NCI-H524 treated with DMSO at 0.1 percent for 48 hours (cell line): ENCODE measurements at places on chromosomes 3 and 15.

- no peak for DNase-seq
These were observed 11.6 kb downstream of the NT5DC2 start for GRCh38 chr3:52521881-52522650.

DNA sequence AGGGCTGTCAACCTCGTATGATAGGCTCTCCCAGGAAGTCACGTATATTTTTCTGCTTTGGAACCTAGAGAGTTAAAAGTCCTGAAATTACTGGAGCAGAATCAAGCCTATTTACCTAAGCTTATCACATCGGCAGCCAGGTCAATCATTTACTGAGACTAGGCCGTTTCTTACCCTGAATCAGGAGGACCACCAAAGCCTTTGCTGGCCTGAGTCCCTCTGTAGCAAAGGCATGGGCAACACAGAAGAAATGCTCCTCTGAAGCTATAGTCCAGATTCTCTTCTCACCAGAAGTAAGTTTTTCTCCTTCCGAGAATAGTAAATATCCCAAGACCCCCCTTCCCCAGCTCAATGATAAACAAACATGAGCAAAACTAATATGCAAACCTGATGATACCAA lies 125.9 kb upstream of the PHLDB2 start:
- no peak for DNase-seq

- no peak for DNase-seq
These were observed 13.6 kb upstream of the CNBP start for GRCh38 chr3:129197321-129197720.

DNA sequence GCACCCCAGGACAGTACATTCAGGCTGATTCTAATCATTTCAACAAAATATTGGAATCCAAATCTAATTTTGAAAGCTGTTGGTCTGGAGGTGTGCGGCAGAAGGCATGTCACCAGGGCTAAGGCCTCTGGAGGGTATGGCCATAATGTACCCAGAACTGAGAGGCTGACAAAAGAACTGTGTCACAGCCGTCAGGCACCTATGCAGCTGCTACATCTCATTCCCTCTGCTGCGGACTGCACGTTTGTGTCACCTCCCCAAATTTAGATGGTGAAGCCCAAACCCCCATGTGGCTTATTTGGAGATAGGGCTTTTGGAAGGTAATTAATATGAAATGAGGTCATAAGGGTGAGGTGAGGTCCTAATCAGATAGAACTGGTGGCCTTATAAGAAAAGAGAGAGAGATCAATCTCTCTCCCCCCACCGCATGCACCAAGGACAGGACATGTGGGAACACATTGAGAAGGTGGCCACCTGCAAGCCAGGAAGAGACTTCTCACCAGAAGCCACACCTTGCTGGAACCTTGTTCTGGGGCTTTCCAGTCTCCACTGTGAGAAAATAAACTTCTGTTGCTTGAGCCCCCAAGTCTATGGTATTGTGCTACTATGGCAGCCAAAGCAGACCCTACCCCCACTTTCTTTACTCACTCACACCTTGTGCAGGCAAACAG lies 22.8 kb downstream of the ADPGK start:
- DNase-seq, result no peak

DNA sequence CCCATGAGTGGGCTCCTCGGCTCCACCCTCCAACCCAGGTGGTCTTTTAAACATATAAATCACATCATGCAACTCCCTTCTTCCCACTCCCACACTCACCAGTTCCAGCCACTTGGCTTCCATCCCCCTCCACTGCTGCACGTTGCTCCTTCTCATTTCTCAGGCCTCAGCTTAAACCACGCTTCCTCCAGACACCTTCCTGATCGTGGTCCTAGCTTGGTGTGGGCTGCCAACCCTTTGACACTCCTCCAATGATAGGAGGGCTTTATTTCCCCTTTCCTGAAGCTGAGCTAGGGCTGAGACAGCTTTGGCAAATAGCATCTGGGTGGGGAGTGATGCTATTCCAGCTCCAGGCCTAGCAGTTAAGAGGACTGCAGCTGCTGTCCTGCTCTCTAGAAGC lies 130.1 kb downstream of the SRGAP3 start:
- no peak for DNase-seq

DNA sequence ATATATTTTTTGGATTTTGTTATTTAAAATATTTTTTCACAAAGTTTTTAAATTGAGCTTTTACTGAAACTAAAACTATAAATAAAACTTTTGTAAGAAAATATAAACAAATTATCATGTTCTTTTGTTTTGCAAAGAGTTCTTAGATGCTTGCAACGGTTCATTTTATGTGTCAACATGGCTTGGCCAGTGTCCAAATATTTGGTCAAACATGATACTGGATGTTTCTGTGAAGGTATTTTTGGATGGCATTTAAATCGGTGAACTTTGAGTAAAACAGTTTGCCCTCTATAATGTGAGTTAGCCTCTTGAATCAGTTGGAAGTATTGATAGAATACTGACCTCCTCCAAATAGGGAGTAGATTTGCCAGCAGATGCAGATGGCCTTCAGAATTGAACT lies 612.6 kb upstream of the NECTIN3 start:
- no peak for DNase-seq

- no peak for DNase-seq
These were observed 52.7 kb downstream of the RPN1 start for GRCh38 chr3:128597900-128598299.

DNA sequence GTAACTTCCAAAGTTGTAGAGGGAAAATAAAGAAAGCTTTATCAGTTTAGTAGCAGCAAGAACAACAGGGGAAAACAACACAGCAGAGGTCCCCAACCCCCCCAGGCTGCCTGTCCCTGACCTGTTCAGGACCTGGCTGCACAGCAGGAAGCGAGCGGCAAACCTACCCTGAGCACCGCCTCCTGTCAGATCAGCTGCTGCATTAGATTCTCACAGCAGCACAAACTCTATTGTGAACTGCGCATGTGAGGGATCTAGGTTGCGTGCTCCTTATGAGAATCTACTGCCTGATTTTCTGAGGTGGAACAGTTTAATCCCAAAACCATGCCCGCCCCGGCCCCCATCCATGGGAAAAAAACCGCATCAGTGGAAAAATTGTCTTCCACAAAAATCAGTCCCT lies 40.3 kb downstream of the USP50 start:
- no peak for DNase-seq

DNA sequence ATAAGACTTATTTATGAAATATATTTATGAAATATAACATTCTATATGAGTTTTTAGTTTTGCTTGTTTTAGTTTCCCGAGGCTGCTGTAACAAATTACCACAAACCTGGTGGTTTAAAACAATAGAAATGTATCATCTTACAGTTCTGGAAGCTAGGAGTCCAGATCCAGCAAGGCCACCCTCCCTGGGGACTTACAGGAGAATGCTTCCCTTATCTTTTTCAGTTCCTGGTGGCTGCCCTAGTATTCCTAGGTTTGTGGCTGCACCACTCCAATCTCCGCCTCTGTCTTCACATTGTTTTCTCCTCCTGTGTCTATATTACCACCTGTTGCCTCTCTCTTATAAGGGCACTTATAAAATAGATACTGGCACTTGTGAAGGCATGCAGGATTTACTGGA lies 877.8 kb downstream of the TUSC7 start:
- DNase-seq, result peak; percentile 78

GRCh38 chr3:149900322-149900721 lies 70.4 kb downstream of the PFN2 start:
- DNase-seq, result no peak

GRCh38 chr3:99871231-99872045 lies 53.8 kb downstream of the CMSS1 start:
- DNase-seq, result no peak

DNA sequence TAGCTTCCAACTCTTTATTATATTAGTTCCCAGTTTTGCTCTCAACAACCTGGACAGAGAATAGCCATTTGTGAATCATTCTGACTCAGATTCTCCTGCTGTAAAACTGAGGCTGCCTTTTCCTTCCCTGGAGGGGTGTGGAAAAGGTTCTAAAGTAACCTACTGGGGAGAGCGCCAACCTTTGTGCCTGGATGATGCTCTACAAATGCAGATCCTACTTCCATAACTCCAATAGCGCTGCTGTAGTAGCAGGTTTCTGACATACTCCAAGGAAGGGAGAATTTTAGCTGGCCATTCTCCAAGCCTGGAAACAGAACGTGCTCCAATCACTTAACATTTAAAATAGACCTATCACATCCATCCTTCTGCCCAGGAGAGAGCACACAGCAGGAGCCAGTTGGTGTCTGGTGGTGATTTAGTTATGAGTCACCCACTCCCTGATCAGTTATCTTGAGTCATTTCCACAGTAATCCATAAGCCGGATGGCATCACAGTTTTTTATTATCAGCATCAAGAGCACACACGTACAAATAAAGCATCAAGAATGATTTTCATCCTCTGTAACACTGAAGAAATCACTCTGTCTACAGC lies 38.3 kb downstream of the MYH15 start:
- peak; percentile 61 for DNase-seq

DNA sequence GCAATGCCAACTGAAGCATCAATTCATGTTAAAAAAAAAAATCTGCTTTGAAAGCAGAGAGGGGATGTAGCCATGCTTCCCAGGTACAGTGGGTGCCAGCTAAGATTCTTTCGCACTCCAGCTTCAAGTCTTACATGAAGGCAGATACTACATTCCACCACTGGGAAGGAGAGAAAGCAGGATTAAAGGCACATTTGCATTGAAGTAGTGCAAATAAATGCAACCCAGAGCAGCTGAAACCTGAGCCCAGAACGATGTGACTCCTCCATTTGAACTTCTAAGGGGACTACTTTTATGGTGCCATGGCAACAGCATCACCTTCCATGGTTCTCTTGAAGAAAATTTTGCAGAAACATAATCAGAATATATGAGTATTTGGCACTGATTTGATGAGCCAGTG lies 19.1 kb upstream of the GJD2 start:
- no peak for DNase-seq

GRCh38 chr3:46337911-46338310 lies 16.0 kb upstream of the CCR2 start:
- DNase-seq, result no peak

DNA sequence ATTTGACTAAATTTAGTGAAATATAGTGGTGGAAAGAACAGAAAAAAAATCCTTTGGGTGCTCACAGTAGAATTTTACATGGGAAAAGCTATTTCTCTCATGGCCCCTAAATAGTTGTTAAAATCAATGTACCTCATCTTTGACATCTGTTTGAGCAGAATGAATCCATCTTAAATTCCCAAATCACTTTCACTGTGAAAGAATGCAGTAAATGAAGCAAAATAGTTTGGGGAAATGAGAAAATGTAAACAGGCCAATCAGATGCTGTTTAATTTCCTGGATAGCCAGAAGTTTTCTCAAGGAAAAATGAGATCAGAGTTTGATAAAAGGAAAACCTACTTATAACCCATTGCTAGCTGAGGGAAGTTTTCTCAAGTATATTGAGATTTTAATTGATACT lies 406.9 kb downstream of the ROBO2 start:
- DNase-seq, result no peak

DNA sequence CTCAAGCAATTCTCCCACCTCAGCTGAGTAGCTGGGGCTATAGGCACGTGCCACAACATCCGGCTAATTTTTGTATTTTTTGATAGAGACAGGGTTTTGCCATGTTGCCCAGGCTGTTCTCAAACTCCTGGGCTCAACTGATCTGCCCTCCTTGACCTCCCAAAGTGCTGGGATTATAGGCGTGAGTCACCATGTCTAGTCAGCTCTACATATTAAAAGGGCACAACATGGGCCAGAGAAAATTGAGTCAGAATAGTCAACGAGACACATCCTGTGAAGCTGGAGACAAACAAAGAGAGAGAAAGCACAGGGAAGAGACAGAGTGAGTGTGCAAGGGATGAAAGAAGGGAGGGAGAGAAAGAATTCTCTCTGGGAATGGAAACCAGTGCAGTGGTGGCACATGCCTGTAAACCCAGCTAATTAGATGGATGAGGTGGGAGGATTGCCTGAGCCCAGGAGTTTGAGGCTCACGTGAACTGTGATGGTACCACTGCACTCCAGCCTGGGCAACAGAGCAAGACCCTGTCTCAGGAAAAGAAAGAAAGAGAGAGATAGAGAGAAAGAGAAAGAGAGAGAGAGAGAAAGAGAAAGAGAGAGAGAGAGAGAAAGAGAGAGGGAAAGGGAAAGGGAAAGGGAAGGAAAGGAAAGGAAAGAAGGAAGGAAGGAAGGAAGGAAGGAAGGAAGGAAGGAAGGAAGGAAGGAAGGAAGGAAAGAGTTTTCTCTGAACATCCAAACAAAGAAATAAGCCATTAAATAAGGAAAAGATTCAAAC lies 107.2 kb upstream of the SLC25A36 start:
- no peak for DNase-seq

DNA sequence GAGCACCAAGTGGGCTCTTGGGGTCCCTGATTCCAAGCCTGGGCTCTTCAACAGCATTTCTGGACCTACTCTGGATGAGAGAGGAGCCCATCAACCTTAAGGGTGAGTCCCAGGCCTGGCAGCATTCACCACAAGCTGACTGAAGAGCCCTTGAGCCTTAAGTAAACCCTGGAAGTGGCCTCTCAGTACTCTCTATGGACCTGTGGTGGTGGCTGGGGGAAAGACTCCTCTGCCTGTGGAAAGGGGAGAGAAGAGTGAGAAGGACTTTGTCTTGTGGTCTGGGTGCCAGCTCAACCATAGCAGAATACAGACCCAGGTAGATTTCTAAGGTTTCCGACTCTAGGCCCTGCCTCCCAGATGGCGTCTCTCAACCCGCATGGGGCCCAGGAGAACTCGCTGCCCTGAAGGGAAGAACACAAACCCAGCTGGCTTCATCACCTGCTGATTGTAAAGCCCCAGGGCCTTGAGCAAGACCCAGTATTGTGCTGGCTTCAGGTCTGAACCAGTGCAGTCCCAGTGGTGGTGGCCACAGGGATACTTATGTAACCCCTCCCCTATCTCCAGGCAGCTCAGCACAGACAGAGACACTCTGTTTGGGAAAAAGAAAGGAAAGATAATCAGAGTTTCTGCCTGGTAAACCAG lies 71.4 kb downstream of the TFDP2 start:
- no peak for DNase-seq
